ENCODE measurements at places on chromosomes 2 and 18. TPM values are rescaled to one million over a fixed set of nuclear protein-coding genes. Genes with fewer than 3 reads are reported as not detected.

The NETO1 gene
- 19.8 TPM for total RNA-seq

The CHRNG gene
- total RNA-seq: not detected

The CCL20 gene
- not detected for total RNA-seq

The CIB4 gene
- not detected for total RNA-seq

The CYP26B1 gene
- total RNA-seq: 0.77 TPM

The LRP2 gene
- total RNA-seq: 0.79 TPM

The ZC3H6 gene
- total RNA-seq: 7.4 TPM

The AOX1 gene
- total RNA-seq: 3.4 TPM

The TGFA gene
- total RNA-seq: 0.55 TPM

The ZBTB7C gene
- total RNA-seq: 1.4 TPM

The KCNK3 gene
- total RNA-seq: 2.3 TPM

GRCh38 chr2:2575870-2576386 is 244.9 kb upstream of the MYT1L start:
- H3K4me3 ChIP-seq: no peak overlapping the region
- no peak for DNase-seq
- no peak overlapping the region for H3K27ac ChIP-seq
- no peaks in the 10 kb centered on the region for H3K4me1 ChIP-seq
- H3K27me3 ChIP-seq: no peaks in the 10 kb centered on the region

- H3K27me3 ChIP-seq: no peaks in the 10 kb centered on the region
- no peak overlapping the region for H3K4me3 ChIP-seq
- DNase-seq: no peak
- no peaks in the 10 kb centered on the region for H3K36me3 ChIP-seq
- H3K27ac ChIP-seq: no peak overlapping the region
Measured at GRCh38 chr2:42150159-42150558, 19.0 kb upstream of the EML4 start.

- no peak for DNase-seq
- H3K27ac ChIP-seq: no peak overlapping the region
- no peaks in the 10 kb centered on the region for H3K27me3 ChIP-seq
- peaks cover 4% of the 10 kb centered on the region for H3K4me1 ChIP-seq
Measured at GRCh38 chr2:207813221-207813916, 43.7 kb upstream of the FZD5 start.

DNA sequence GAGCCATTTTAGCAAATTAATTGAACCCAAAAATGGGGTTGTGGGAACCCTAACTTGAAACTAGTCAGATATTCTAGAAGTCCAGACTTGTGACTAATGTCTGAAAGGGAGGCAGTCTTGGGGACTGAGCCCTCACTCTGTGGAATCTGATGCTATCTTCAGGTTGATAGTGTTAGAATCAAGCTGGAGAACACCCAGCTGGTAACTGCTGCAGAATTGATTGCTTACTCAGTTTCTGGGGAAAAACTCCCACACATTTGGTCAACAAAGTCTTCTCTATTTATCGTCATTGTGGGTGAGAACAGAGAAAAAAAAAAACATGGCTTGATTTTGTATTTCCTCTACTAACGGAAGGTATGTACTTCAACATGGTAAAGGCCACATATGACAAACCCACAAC is 1925.8 kb upstream of the CELF4 start:
- H3K36me3 ChIP-seq: no peaks in the 10 kb centered on the region
- no peaks in the 10 kb centered on the region for H3K27me3 ChIP-seq
- no peak overlapping the region for H3K27ac ChIP-seq
- peak; percentile 52 for DNase-seq

DNA sequence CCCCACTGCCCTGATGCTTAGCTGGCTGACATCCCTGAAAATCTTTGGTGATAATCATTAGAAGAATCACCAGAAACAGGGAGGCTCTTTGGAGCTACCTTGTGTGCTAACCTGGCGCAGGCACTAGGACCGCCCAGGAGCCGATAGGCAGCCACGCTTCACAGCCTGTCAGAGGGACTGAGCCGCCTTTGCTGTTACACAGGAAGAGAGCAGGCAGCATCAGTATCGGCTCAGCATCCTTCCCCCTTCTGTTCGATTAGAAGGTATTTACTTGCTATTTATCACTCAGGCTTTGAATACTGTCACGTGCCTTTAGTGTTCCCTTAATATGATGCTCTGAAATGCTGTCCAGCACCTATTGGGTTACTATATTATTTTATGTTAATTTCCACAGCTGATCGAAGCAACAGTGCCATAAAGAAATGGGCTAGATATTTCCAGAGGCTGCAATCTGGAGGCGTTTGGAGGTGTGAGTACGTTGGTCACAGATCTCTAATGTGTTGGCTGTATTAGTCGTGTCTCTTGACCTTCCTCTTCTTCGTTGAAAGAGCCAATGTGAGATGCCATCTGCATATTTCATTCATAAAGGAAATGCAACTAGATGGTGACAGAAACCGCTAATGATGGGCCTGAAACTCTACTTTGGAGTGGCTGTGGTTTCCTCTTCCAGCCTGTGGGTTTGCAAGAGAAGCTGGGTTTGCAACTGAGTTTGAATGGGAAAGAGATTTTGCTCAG is 110.4 kb upstream of the RAB27B start:
- DNase-seq: peak; percentile 35
- H3K36me3 ChIP-seq: no peaks in the 10 kb centered on the region
- H3K4me3 ChIP-seq: peak overlapping the region; percentile 40
- H3K27ac ChIP-seq: no peak overlapping the region
- H3K27me3 ChIP-seq: no peaks in the 10 kb centered on the region
- peaks cover 5% of the 10 kb centered on the region for H3K4me1 ChIP-seq

GRCh38 chr2:26144031-26144430 is 28.9 kb upstream of the GAREM2 start:
- no peaks in the 10 kb centered on the region for H3K36me3 ChIP-seq
- H3K27me3 ChIP-seq: no peaks in the 10 kb centered on the region
- no peak overlapping the region for H3K27ac ChIP-seq
- H3K4me1 ChIP-seq: no peaks in the 10 kb centered on the region
- no peak for DNase-seq
- H3K4me3 ChIP-seq: no peak overlapping the region

DNA sequence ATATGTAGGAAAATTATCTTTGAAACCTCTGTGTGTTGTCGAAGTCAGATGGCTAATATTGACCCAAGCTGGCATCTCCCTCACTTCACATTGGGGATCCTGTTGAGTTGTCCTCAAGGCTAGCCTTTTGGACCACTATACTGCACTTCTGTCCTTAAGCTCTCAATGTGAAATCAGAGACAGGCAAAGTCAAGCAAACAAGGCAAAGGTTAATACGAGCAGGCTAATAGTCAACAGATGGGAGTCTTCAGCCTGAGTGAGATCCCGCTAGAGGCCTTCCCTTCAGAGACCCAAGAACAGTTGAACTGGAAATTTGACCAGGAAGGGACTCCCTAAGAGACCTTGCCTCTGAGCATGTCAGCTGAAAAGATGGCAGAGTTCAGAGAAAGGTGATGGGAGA is 475.4 kb downstream of the PARD3B start:
- H3K4me1 ChIP-seq: peaks cover 11% of the 10 kb centered on the region
- no peak overlapping the region for H3K4me3 ChIP-seq
- DNase-seq: no peak
- no peaks in the 10 kb centered on the region for H3K36me3 ChIP-seq

GRCh38 chr2:55309446-55309845 is 40.4 kb upstream of the MTIF2 start:
- DNase-seq: peak; percentile 61
- H3K36me3 ChIP-seq: peaks cover 8% of the 10 kb centered on the region
- no peak overlapping the region for H3K27ac ChIP-seq
- no peak overlapping the region for H3K4me3 ChIP-seq
- no peaks in the 10 kb centered on the region for H3K4me1 ChIP-seq
- no peaks in the 10 kb centered on the region for H3K27me3 ChIP-seq

DNA sequence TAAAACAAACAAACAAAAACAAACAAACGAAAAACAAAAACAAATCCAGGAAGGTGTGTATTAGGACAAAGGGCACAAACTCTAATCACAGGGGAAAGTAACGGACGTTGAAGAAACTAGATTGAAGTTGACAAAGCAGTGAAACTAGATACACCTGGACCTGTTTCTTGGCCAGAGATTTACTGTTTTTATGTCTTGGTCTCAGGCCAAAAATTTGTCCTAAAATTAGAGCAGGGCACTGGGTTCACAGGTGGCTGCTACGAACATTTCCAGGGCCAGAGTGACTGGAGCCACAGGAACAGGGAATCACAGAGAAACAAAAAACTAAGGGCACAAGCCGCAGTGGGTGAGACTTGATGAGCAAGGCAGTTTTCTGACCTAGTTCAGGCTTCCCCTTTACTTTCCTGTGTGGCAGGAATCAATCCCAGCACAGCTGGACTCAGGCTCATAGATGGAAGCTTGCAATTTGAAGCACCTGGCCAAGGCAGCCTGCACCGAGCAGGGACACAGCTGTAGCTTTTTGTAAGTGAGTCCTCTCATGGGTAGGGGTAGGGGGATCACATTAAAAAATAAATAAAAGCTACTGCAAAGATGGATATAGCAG is 329.4 kb downstream of the DLGAP1 start:
- no peaks in the 10 kb centered on the region for H3K27me3 ChIP-seq
- H3K4me1 ChIP-seq: no peaks in the 10 kb centered on the region
- H3K27ac ChIP-seq: no peak overlapping the region
- no peak for DNase-seq

GRCh38 chr2:168350380-168350779 is 103.0 kb upstream of the STK39 start:
- no peaks in the 10 kb centered on the region for H3K36me3 ChIP-seq
- DNase-seq: no peak
- H3K27me3 ChIP-seq: no peaks in the 10 kb centered on the region
- no peaks in the 10 kb centered on the region for H3K4me1 ChIP-seq
- H3K4me3 ChIP-seq: no peak overlapping the region
- H3K27ac ChIP-seq: no peak overlapping the region

- no peaks in the 10 kb centered on the region for H3K4me1 ChIP-seq
- H3K4me3 ChIP-seq: no peak overlapping the region
- no peak overlapping the region for H3K27ac ChIP-seq
- DNase-seq: no peak
Measured at GRCh38 chr18:63505566-63506335, 29.0 kb downstream of the SERPINB5 start.

GRCh38 chr2:40554665-40555294 is 102.9 kb upstream of the SLC8A1 start:
- H3K27me3 ChIP-seq: no peaks in the 10 kb centered on the region
- H3K36me3 ChIP-seq: no peaks in the 10 kb centered on the region
- peak; percentile 17 for DNase-seq
- H3K27ac ChIP-seq: no peak overlapping the region

GRCh38 chr18:56431551-56431950 is 206.8 kb downstream of the TXNL1 start:
- H3K27ac ChIP-seq: no peak overlapping the region
- H3K4me3 ChIP-seq: no peak overlapping the region
- no peaks in the 10 kb centered on the region for H3K4me1 ChIP-seq
- no peaks in the 10 kb centered on the region for H3K27me3 ChIP-seq
- no peaks in the 10 kb centered on the region for H3K36me3 ChIP-seq
- DNase-seq: peak; percentile 48

GRCh38 chr2:212226114-212226513 is 312.5 kb downstream of the ERBB4 start:
- DNase-seq: no peak
- no peak overlapping the region for H3K27ac ChIP-seq
- no peak overlapping the region for H3K4me3 ChIP-seq
- H3K27me3 ChIP-seq: no peaks in the 10 kb centered on the region
- H3K4me1 ChIP-seq: no peaks in the 10 kb centered on the region

DNA sequence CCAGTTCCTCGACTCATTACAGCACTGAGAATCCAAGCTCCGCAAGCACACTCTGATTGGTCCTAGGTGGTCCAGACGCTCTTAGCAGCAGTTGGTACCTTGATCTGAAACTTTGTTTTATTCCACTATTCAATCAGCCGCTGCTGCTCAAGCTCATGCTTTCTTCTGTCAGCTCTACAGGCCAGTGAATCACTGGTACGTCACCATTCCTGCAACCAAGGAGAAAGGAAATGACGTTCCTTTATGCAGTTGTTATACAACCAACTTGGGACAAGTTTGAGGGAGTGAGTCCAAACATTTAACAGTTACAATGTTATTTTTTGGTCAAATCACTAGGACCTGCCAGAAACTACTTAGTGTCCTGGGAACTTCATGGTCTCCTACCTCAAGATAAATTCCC is 398.8 kb upstream of the TMEFF2 start:
- no peak overlapping the region for H3K27ac ChIP-seq
- no peaks in the 10 kb centered on the region for H3K36me3 ChIP-seq
- no peak for DNase-seq
- no peaks in the 10 kb centered on the region for H3K27me3 ChIP-seq
- no peaks in the 10 kb centered on the region for H3K4me1 ChIP-seq

DNA sequence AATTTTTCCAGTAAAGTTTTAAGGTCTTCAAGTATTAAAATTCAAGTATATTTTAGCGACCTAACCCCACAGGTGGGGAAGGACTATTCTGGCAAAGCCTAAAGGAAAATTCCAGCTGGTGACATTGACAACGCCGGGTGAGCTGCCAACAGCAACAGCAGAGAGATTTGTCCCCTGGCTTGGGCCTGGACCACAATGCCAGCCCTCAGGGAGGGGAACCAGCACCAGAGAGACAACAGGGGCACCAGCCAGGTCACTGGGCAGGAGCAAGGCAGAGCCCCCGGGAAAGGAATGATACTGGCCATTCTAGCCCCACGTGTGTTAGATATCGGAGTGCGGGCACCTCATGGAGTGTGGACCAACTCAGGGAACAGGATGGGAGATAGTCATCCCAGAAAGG is 95.7 kb downstream of the ARMC9 start:
- H3K27me3 ChIP-seq: no peaks in the 10 kb centered on the region
- no peak for DNase-seq
- no peak overlapping the region for H3K27ac ChIP-seq
- no peak overlapping the region for H3K4me3 ChIP-seq

GRCh38 chr2:116819355-116819754 is 995.1 kb upstream of the DDX18 start:
- no peaks in the 10 kb centered on the region for H3K36me3 ChIP-seq
- DNase-seq: no peak
- no peak overlapping the region for H3K27ac ChIP-seq
- no peaks in the 10 kb centered on the region for H3K4me1 ChIP-seq
- no peaks in the 10 kb centered on the region for H3K27me3 ChIP-seq

- H3K36me3 ChIP-seq: no peaks in the 10 kb centered on the region
- H3K4me3 ChIP-seq: no peak overlapping the region
- H3K4me1 ChIP-seq: no peaks in the 10 kb centered on the region
- H3K27me3 ChIP-seq: no peaks in the 10 kb centered on the region
Measured at GRCh38 chr2:85953476-85953875, 64.7 kb upstream of the ST3GAL5 start.

- no peaks in the 10 kb centered on the region for H3K4me1 ChIP-seq
- H3K27ac ChIP-seq: no peak overlapping the region
- H3K27me3 ChIP-seq: no peaks in the 10 kb centered on the region
Measured at GRCh38 chr2:223477318-223477717, 124.8 kb downstream of the SCG2 start.

DNA sequence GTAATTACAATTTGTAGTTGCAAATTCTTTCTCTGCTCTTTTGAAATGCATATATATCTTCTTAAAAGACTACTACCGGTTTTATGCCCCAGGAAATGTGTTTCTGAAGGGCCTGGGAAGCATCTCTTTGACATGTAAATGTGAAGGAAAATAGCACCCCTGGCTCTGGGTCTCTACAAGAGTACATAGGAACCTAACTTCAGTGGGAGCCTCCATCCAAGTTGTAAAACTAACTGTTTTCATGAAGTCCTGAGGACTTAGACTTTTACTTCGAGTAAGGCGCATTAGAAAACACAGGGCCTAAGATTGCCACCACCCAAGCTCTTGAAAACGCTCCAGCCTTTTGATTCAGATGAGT is 99.4 kb downstream of the CBLN2 start:
- no peaks in the 10 kb centered on the region for H3K36me3 ChIP-seq
- no peak for DNase-seq
- no peaks in the 10 kb centered on the region for H3K4me1 ChIP-seq

GRCh38 chr2:217834057-217834620 is 168.7 kb downstream of the TNS1 start:
- H3K27ac ChIP-seq: no peak overlapping the region
- peaks cover 42% of the 10 kb centered on the region for H3K36me3 ChIP-seq
- H3K4me1 ChIP-seq: peaks cover 22% of the 10 kb centered on the region
